ENCODE measurements at places on chromosomes 2 and 18. TPM values are rescaled to one million over a fixed set of nuclear protein-coding genes. Genes with fewer than 3 reads are reported as not detected.

The MATN3 gene
- 3.5 TPM for total RNA-seq

The COLEC12 gene
- total RNA-seq: 282 TPM

The NEU4 gene
- total RNA-seq: 1.2 TPM

The CBLN2 gene
- total RNA-seq: 20.0 TPM

The STARD6 gene
- 0.22 TPM for total RNA-seq

The SULT1C2 gene
- total RNA-seq: 2.9 TPM

The NOSTRIN gene
- 20.4 TPM for total RNA-seq

The ADAM23 gene
- 15.7 TPM for total RNA-seq

The CHRNG gene
- 0.06 TPM for total RNA-seq

The SLC19A3 gene
- 2.8 TPM for total RNA-seq

The PIKFYVE gene
- 60.0 TPM for total RNA-seq

The SERTAD2 gene
- 7.7 TPM for total RNA-seq

The CTIF gene
- total RNA-seq: 32.5 TPM

The SAP130 gene
- total RNA-seq: 6.8 TPM

The CRYBA2 gene
- not detected for total RNA-seq

The ASPRV1 gene
- total RNA-seq: 3.1 TPM

The NAB1 gene
- 72.0 TPM for total RNA-seq

The PROKR1 gene
- total RNA-seq: 2.2 TPM

The STAT1 gene
- 67.5 TPM for total RNA-seq

The ACOXL gene
- total RNA-seq: 0.06 TPM

The UGT1A7 gene
- total RNA-seq: not detected

The CYBRD1 gene
- 108 TPM for total RNA-seq

The EMX1 gene
- total RNA-seq: 0.28 TPM
